Stimulated activated CD4-positive, alpha-beta T cell treated with anti-CD3 and anti-CD28 coated beads, Interleukin-1b, Interleukin-23, amount 100 ng/mL, for 24 hours (primary cell): ENCODE measurements at places on chromosomes 7 and 10.

- no peak for DNase-seq
These were observed 14.4 kb downstream of the DENND2A start for GRCh38 chr7:140625908-140626868.

DNA sequence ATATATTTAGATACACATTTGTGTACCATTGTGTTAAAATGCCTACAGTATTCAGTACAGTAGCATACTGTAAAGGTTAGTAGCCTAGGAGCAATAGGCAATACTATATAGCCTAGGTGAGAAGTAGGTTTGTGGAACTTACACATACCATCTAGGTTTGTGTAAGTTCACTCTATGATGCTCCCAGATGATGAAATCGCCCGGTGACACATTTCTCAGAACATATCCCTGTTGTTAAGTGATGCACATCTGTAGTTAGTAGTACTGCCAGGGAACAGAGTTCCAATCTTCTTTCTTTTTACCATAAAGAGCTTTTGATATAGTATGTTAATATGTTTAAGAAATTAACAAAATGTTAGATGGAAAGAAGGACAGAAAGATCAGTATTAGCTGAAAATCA, 138.2 kb downstream of the SNX13 start:
- no peak for DNase-seq

- DNase-seq = no peak
These were observed 145.0 kb downstream of the RNF216 start for GRCh38 chr7:5636446-5636835.

- DNase-seq = no peak
These were observed 61.9 kb downstream of the MCU start for GRCh38 chr10:72753760-72754231.

DNA sequence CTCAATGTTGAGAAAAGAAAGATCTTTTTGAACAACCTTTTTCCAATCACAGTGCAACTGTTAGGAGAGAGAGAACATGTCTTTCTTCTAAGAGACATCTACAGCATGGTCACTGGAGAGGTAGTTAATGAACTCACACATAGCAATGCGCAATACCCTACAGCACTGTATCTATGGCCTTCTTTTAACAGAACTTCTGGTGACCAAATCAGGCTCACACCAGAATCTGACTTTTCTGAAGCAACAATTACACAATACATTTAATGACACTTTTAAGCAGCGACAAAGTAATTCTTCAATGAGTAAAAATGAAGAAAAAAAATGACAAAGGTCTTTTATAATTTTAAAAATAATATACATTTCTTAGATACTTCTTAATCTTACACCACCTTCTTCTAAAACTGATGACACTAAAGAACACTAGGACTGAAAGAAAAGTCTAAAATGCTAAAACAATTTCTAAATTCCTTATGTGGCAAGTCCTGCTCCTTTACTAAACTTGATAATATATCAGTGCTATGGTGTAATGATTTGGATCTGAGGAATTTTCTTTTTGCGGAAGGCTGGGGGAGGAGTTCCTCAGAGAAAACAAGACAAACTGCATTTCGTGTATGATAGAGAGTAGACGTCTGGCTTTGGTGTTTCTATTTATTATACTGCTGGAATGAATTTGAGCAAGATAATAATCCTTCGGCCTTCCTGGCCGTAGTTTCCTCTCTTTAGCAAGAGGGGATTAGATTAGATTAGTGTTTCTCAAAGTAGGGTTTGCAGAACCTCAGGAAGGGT, 166.3 kb downstream of the ZNF438 start:
- DNase-seq = no peak
